ENCODE measurements at places on chromosomes 12 and 14. TPM values are rescaled to one million over a fixed set of nuclear protein-coding genes. Genes with fewer than 3 reads are reported as not detected.

DNA sequence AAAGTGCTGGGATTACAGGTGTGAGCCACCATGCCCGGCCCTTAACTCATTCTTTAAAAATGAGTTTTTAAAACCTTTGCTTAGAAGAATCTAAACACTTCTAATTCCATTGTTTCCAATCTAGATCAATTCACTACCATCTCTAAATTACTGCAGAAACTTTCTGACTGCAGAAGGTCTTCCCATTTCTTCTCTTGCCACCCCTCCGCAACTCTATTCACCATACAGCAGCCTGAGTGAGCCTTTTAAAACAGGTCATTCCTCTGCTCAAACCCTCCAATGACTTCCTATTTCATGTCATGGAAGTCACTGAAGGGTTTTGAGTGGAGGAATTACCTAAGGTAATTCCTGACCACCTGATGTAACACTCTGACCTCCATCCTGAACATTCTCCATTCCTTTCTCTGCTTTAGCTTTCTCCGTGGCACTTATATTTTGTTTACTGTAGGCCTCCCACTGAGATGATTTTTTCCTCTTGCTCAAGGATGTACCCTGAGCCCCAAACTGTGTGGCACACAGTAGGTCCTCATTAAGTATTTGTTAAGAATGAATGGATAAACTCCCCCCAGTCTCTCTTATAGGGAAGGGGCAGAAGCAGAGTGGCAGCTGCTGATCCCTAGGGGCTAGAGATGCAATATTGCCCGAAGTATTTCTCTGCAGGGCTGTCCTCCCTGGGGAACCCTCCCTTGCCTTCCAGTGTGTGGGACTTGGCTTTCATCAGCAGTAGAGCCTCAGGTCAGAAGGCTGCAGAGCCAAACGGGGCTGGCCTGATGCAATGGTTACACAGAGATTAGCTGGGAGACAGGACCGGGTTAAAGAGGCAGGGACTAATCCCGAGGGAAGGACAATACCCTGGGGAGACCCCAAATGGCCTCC lies 1.2 kb downstream of the DDIT3 start:
- peak overlapping the region; percentile 85 for H3K4me3 ChIP-seq
- H3K36me3 ChIP-seq, result peaks cover 40% of the 10 kb centered on the region
- peaks cover 55% of the 10 kb centered on the region for H3K4me1 ChIP-seq
- peak overlapping the region; percentile 100 for H3K27ac ChIP-seq
- H3K27me3 ChIP-seq, result no peaks in the 10 kb centered on the region
- peak; percentile 78 for DNase-seq

The MUCL1 gene
- not detected for total RNA-seq

The YAF2 gene
- 29.6 TPM for total RNA-seq

The TDRD9 gene
- 0.68 TPM for total RNA-seq

Data from sigmoid colon (tissue), 7 donors.